ENCODE measurements at places on chromosomes 12 and 14.

DNA sequence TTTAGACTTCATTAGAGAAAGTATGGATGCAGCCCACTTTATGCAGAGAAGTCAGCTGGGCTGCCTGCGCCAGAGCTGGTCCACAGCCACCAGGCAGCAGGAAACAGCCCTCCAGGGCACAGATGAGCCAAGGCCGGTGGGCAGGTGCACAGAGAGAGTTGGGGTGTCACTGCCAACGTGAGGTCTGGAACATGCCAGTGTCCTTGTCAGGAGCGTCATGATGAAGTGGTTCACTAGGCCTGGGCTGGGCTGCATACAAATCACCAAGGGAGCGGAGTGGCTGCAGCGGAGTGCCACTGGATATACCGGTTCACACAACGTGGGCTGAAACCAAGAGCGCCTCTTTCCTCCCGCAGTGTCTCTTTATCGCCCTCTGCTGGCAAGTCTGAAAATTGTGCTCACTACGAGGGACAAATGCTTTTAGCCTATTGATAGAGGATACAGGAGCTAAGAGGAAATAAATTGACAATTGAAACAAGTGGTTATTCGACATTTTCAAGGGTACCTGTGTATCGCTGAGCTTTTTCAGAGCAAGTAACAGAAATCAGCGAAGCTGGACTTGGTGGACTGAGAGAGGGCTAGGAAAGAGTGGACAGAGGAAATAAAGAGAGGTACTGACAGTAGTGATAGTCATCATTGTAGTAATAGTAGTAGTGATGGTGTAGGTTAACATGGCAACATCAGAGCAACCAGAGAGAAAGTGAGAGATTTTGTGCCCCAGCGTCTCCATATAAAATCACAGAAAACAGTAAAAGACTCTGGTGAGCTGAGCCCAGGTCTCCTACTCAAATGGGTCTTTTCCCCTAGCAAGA, 52.0 kb upstream of the ITPR2 start:
- peak; percentile 67 for DNase-seq

GRCh38 chr12:111444925-111445725, 39.4 kb downstream of the SH2B3 start:
- DNase-seq = peak; percentile 60

GRCh38 chr14:74133833-74134481, 49.2 kb downstream of the LIN52 start:
- DNase-seq = no peak

DNA sequence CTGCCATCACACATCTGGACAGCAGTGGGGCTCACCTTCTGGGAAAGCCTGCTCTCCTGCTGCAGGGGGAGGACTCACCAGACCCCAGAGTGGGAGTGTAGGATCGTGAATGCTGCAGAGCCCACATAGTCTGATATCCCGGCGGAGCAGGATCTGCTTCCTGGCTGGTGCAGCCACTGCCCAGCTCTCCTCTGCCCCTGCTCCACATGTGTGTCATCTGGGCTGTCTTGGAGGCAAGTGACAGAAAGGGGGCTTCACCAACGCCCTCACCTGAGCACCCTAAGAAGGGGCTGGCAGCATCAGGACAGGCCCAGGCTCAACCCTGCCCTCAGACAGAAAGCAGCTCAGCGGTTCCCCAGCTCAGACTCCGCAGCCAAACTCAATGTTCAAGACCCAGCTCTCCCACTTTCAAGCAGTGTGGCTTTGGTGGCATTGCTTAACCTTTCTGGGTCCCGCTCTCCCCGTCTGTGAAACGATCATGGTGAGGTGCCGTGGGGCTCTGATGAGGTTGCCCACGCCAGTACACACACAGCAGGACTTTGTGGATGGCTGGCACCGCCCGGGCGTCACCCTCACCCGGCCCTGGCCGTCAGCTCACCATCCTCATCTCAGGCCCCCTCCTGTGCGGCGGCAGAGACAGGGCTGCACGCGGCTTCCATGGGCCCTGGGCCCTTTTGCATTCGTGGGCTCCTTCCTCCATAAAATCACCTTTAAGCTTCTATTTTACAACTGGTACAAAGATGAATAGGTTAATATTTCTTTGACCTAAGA, 91.0 kb upstream of the SFSWAP start:
- no peak for DNase-seq

DNA sequence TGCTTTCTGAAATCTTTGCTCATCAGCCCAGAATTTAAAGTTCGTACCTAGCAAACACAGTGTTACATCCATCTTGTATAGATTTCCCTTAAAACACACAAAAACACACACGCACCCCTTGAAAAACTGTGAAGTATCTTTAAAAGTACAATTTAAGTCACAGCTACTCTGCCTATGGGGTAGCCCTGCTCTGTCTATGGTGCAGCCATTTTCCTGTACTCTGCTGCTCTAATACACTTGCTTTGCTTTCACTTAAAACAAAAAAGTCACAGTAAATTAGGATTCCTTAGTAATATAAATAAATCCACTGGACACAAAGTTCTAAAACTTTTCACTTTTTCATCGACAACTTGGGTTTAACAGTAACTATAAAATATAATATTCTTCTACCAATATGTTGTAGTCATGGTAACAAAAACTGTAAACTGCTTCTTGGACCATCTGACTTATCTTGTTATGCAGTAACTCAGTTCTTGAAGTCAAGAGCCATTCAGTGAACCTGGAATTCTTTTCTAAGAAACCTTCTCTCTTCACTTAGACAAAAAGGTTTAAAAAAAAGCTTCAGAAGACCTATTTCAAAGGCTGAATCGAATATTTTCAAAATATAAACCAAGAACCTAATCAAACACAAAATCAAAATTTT, 63.5 kb downstream of the MED13L start:
- no peak for DNase-seq

GRCh38 chr14:22939684-22940083, 10.5 kb upstream of the PRMT5 start:
- no peak for DNase-seq

DNA sequence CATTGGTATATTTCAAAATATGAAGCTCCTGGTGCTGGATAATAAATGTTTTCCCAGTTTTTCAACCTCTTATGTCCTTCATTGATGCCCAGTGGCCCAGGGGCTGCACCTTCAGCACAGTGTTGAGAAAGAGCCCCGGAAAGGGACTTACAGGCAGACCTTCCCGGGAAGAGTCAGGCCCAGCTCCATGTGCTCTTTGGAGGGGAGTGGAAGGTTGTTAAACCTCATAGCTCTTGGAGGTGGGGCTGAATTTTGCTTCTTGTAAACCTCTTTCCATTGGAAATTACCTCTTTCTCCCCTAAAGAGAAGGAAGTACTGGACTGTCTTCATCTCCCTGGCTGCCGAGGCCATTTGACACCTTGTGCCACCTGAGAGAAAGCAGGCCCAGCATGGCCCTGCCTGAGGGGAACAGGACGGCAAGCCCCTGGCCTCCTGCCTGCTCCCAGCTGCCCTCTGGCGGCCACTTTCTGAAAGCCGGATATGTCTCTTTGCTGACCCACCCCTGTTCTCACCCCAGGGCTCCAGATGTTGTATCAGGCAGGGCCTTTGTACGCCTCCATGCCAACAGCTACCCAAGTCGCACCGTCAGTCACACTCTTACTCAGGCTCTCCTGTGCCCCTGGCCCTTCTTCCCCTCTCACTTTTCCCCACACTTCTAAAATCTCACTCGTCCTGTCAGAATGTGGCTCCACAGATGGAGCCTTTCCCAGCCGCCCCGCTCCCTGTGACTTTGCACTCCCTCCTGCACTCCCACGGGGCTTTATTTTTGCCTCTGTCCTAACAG, 43.0 kb downstream of the EVL start:
- peak; percentile 75 for DNase-seq

DNA sequence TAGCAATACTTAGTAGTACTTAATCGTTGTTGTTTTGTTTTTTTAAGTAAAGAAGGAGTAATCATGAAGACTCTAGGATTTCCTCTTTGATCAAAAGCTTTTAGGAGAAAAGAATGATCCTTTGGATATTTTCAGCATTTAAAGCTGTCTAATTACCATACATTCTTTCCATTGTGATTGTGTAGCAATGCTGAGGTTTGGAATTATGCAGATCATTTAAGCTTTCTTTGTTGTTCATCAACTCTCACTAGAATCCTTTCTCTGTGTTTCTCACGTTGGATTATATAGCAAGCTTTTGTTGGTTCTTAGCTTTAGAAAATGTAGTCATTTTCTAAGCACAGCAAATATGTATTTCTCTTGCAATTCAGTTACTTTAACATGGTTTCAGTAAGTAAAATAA, 25.8 kb downstream of the CCDC91 start:
- DNase-seq = no peak

GRCh38 chr12:90922145-90922627, 32.8 kb downstream of the CCER1 start:
- DNase-seq = no peak

GRCh38 chr12:19959353-19959752, 409.0 kb upstream of the PDE3A start:
- no peak for DNase-seq

DNA sequence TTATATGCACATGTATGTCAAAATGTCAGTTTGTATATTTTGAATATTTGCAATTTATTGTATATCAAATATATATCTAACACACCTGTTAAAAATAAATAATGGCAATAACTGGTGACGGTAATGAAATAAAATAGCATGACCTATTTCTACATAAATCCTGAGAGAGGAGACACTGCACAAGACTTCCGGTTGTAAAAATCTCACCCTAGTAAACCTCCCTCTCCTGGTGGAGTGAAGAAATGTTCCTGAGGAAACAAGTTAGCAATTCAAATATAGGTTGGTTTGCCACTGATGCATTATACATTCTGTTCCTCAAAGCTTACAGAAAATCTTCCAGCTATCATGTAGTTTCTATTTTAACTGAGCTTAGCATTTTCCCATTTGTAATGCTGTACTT, 166.1 kb upstream of the SYT10 start:
- no peak for DNase-seq

DNA sequence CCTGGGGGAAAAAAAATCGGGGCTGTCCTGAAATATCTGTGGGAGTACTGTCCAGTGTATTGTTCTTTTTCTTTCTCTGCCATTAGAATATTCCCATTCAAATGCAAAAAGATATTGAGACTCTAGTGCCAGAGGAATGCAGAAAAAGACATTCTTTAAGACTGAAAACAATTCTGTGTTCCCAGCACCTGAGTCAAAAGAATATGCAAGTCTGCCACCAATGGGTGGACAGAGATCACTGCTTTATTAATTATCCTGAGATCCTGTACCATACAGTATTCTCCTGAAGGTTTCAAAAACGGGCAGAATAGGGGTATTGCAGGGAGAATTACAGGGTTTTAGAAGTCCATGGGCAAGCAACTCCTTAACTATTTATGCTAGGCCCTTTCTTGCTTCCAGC, 361.8 kb downstream of the C12orf50 start:
- no peak for DNase-seq

GRCh38 chr12:76337583-76337982, 10.6 kb downstream of the BBS10 start:
- no peak for DNase-seq

- no peak for DNase-seq
These were observed 15.8 kb upstream of the CPNE8 start for GRCh38 chr12:38921025-38921677.

GRCh38 chr14:101197595-101198397, 294.3 kb upstream of the RTL1 start:
- DNase-seq = no peak

GRCh38 chr12:13095266-13095995, 8.0 kb downstream of the GSG1 start:
- no peak for DNase-seq

Measured in stimulated activated CD8-positive, alpha-beta memory T cell treated with anti-CD3 and anti-CD28 coated beads, Interleukin-4, amount 100 ng/mL, for 1 hour (primary cell).